ENCODE measurements at places on chromosomes 1 and 21. TPM values are rescaled to one million over a fixed set of nuclear protein-coding genes. Genes with fewer than 3 reads are reported as not detected.

DNA sequence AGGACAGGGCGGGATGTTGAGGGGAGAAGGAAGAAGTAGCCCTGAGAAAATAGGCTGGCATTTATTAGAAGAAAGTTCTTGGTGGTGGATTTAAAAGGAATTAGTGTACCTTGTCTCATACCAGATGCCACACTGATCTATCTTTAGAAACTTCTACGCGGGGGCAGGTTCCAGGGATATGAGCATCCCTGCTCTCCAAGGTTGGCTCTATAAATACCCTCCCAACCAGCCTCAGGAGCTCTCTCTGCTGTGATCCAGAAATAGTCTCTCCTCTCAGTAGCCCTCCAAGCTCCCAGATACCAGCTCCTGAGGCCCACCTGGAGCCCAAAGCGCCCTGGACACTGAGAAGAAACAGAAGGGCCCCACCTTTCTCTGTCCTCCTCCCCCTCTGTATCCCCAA lies 128.3 kb upstream of the TNR start:
- no peak for DNase-seq

The CRYAA gene
- not detected for total RNA-seq

DNA sequence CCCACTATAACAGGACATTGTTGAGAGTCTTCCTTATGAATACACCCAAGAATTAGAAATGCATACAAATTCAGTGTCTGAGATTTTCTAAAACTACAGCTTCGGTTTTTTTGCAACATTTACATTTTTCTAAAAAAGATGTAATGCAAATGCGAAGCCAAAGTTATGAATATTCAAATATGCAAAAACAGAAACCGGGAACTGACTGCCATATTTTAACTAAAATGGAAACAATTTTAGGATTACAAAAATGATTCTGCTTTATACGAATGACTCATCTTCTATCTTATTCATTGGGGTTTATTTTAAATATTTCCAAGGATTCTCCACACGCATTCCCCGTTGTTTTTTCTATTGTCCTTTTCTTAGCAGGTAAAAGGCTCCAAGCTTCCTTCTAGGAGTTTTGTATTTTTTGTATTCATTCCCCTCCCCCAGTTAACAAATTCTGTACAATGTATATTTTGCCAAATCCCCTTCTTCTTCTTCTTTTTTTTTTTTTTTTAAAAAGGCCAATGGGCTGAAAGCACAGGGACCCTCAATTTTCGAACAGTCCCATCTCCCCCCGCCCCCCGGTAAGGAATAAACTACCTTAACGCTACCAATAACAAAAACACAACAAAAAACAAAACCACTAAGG lies 1.0 kb downstream of the ARPC5 start:
- no peak for DNase-seq

The GPX7 gene
- 32.4 TPM for total RNA-seq

The FYB2 gene
- not detected for total RNA-seq

DNA sequence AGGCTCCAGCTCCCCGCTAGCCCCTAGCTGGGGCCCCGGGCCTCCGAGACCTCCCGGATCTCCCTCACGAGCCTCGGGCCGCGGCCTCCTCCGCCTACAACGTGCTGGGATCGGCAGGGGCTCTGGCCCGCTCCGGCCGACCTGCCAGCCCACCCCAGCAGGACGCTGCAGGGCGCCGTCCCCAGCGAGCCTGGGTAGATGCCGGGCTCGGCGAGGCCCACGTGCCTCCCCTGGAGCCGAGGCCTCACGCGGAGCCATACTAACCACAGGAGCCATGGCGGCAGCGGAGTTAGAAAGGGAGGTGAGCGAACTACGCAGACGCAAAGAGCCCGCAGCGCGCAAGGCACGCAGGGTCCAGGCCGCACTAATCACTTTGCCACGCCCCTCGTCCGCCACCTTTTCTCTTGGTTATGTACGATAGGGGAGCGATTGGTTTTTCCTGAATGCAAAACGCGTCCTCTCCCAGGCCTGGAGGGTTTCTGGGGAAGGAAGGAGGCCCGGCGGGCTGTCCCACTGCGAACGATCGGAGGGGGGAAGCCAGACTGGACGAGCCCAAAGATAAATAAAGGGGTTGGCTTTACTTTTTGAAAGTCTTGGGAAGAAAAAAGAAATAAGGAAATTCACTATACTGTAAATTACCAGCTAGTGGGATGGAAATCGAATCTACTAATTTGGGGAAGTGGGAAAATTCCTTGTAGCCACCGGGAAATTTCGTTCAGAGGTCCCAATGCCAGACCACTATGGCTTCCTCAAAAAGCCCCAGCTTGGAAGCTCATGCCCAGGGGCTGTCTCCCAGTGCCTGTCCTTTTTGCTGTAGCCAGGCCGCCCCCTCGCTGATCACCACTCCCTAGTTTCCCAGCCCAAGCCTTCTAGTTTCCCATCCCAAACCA lies at the start of gene RPL22:
RPL22 (minus strand) TSS at position 298 of the 890 bp plus-strand sequence; CDS start at position 276, 22 bp downstream.
- peak; percentile 99 for DNase-seq

The HAPLN2 gene
- total RNA-seq = not detected

- DNase-seq = no peak
Measured at GRCh38 chr1:208052926-208053407, 142.0 kb upstream of the CD34 start.

DNA sequence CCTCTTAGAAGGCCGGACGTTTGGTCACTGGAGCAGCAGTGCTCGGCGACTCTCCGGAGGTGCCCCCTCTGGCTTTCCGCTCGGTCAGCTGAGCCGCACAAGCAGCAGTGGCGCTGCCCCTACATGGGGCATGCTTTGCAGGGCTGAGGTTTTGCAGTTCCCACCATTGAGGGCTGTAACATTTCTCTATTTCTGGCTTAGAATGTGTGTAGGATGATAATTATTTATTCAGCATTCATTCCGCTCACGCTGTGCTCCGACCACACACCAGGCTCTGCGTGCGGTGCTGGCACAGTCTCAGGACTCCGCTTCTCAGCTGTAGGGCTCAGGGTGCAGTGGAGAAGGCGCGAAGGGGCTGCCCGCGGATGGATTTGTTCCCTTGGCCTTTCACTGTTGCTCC lies 119.5 kb downstream of the PCBP3 start:
- no peak for DNase-seq

The DCST1 gene
- not detected for total RNA-seq

- DNase-seq = peak; percentile 85
Measured at GRCh38 chr1:8517661-8518489, 200.0 kb downstream of the SLC45A1 start.

DNA sequence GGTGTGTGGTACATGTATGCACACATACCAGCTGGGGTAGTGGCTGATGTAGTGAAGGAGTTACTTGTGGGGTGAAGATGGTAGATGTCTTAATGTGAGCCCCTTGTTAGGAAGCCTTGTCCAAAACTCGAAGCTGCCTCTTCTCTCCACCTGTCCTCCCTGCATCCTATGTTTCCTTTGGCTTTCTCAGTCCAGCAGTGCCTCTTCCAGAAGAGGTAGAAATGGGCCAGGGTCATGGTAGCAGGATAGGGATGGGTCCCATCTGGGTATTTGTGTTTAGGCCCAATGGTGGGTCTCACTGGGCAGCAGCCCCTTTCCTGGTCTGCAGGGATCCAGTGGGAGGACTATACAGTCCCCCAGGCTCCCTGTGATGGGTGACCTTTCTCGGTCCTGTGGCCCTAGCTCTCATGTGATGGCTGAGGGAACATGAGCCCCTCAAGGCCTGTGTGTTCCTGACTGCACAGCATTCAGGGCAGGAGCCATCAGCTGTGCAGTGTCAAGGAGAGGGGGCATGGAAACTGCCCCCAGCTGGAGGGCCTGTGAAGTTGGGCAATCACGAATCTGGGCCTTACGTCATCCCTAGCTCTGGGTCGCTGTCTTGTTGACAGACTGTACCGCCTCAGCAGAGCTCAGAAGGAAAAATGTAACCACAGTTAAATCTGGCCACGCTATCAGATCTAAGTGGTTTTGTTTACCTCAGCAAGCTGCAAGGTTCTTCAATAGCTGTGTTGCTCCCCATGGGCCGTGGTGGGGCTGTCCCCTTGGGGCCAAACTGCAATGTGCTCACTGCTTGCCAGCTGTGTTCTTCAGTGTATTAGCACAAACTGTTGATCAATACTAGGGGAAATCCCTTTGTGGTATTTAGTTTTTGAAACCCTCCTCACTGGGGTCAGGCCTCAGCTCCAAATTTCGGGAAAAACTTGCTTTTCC lies 82.7 kb downstream of the NOS1AP start:
- no peak for DNase-seq

- peak; percentile 49 for DNase-seq
Measured at GRCh38 chr1:218705391-218705790, 360.3 kb downstream of the TGFB2 start.

The LENEP gene
- total RNA-seq = not detected

- no peak for DNase-seq
Measured at GRCh38 chr1:97014426-97014825, 292.8 kb downstream of the PTBP2 start.
